Activated T-helper 9 cell treated with anti-CD3 and anti-CD28 coated beads, Interleukin-2, amount 50 U/mL, for 16 hours (primary cell): ENCODE measurements at places on chromosomes 12 and 14.
A peak's percentile ranks its signal among the peaks of the same experiment; 100 is the strongest.

DNA sequence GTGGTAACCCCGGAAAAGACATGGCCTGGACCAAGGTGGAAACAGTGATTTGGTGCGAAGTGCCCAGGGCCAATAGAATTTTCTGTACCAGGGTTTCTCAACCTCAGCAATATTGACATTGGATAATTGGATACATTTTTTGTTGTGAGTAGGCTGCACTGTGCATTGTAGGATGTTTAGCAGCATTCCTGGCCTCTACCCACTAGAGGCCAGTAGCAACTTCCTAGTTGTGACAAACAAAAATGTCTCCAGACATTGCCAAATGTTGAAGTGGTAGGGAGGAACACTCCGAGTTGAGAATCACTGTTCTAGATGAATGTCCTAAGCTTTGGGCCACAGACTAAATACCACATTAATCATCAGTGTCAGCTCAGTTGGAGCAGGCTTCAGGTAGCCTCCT is 6.2 kb upstream of the CGRRF1 start:
- no peak for DNase-seq

DNA sequence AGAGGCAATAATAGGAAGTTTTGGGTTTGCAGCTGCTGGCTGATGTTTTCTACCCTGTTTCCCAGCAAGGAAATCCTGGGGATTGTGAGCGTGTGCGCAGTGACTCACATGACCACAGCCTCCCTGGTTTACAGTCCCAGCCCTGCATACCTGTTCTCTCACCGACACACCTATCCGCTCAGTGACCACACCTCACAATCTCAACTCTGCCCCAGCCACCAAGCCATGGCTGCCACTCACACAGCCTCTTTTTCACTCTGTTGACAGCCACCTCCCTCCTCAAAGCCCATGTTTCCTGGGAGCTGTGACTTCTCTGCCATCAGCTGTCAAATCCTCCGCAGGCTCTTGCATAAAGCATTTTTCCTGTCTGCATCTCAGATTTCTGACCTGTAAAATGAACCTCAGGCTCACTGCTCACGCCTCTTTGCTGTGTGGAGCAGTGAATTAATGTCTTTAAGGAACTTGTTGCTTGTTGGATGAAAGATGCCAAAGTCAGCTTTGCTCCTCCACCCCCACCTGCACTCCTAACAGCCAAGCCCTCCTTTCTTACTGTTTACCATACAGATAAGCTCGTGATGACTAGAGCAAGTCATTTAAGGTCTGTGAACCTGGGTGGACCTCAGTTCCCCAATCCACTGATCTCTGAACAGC is 43.5 kb downstream of the B4GALNT3 start:
- DNase-seq = no peak

GRCh38 chr14:90161129-90161528 is 95.2 kb upstream of the PSMC1 start:
- DNase-seq = no peak

DNA sequence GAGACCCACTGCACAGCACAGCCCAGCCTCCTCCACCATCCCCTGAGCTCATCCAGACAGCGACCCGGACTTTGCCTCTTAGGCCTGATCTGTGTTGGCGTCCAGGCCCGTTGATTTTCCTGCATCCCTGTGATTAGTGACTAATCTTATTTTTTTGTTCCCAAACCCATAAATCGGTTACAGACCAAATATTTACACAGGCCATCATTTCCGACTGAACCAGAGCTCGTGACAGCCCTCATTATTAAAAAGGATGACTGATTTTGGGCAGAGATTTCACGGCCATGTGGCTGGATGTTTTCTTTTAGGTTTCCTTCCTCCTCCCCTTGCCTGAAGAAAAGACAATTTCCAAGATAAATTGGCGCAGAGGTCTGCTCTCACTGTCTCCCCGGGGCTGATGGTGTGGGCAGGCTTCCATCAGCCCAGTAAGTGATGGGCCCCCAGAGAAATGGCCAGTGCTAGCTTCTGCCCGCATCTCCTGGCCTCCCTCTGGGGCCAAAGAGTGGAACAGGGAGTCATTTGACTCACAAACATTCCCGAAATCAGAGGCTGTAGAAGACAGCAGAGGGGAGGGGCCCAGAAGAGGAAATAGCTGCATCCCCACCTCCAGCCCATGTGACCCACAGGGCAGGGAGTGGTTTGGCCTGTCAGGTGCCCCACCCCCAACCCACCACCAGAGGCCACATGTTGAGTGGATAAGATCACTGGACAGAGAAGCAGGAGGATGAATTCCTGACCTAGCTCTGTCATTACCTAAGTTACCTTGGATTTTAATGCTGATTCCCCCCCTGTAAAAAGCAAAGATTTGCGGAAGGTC is 283.5 kb downstream of the KSR2 start:
- DNase-seq = no peak

DNA sequence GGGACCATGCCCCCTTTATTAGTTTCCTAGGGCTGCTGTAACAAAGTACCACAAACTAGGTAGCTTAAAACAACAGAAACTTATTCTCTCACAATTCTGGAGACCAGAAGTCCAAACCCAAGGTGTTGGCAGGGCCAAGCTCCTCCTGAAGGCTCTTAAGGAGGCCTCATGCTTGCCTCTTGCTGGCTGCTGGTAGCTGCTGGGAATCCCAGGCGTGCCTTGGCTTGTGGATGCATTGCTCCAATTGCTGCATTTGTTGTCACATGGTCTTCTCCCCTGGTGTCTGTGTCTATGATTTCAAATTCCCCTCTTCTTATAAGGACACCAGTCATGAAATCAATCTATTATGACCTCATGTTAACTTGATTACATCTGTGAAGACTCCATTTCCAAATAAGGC is 11.2 kb downstream of the SLC17A8 start:
- no peak for DNase-seq

GRCh38 chr14:78197051-78197450 is 26.9 kb downstream of the NRXN3 start:
- DNase-seq = no peak

- peak; percentile 61 for DNase-seq
These were observed 114.8 kb downstream of the PLXNC1 start for GRCh38 chr12:94263011-94263811.

GRCh38 chr14:89933002-89933401 is 21.5 kb downstream of the EFCAB11 start:
- no peak for DNase-seq

DNA sequence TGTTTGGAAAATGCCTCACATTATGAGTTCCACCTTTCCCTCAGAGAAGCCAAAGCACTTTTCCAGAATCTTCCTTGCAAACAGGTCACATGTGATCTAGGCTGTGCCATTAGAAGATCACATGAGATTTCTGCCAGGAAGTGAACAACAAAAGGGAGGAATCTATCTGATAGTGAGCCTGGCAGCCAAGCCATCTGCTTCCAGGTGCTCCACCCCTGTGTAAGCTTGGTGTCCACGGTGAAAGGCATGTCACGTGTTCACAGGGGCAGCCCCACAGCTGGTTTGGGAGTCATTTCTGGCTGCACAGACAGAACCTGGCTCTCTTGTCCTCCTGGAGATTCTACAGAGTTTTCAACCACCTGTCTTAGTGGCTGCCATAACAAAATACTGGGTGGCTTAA is 3.5 kb upstream of the KSR2 start:
- DNase-seq = no peak

- DNase-seq = no peak
These were observed 167.2 kb downstream of the KCNA5 start for GRCh38 chr12:5210923-5211290.

DNA sequence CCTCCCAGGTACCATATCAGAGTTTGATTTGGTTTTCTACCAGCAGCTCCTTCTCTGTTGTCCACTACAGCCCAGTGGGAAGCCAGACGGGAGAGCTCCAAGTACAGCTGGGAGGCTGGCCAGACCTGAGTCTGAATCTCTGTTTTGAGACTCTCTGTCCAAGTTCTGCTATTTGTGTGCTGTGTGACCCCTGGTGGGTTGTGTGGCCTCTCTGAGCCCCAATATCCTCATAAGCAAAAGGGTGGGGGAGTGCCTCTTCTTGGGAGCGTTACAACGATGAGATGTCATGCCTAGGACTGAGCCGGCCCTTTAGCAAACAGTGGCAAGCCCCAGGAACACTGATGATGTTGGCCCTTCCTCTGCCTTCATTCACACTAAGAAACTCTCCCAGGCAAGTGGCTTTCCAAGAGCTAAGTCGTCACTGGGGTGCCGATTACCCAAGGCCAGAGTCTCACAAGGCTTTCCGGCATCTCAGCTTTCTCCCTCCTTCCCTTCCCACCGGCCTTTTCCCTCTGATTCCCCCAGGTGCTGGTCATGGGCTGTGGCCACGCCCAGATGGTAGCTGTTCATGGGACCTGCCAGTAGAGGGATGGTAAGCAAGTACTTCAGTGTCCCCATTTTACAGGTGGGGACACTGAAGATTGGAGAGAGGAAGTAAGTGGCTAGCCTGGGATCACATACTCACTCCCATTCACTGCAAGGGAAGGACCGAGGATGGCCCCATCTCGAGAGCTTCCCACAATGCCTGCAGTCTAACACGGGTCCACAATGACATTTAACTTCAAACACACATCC is 47.7 kb downstream of the BCL11B start:
- DNase-seq = no peak

DNA sequence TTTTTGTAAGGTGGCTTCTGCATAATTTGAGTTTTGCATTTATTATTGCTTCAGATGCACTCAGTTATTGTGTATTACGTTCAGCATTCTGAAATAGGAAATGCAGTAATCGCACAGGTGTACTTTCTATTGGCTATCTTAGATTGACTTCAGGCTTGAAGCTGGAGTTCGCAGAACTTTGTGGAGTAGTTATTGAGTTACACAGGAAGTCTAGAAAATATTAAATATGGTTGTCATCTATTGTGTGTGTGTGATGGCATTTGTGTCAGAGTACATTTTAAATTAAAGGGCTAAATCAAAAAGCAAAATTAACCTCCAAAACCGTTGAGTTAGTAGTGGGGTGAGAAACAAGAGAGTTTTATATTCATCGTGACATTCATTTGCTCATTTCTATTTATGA is 2.7 kb downstream of the ARID2 start:
- no peak for DNase-seq

DNA sequence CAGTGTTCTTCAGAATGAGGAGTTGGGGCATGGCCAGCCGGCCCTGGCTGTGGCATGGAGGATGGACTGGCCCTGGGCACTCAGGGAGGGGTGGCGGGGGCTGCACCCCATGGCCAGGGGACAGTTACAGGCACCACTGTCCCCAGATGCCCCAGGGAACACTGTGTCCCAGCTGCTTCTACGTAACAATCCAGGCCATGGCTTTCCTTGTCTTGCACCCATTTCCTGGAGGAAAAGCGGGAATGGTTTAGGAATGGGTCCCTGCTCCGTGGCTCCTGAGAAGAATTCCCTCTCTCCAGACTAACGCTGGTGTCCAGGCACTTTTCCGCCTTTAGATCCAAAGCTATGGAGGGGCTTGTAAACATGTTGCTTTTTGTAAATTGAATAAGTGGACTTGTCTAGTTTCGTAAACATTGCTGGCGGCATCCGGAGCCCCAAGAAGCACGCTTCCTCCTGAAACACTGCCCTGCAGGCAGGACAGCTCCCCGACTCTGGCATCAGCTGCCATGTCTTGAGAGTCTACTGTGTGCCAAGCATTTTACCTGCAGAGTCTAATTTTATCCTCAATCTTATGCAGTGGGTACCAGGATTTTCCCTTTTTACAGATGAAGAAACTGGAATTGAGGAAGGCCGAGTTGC is 238.3 kb downstream of the SLC41A2 start:
- no peak for DNase-seq

DNA sequence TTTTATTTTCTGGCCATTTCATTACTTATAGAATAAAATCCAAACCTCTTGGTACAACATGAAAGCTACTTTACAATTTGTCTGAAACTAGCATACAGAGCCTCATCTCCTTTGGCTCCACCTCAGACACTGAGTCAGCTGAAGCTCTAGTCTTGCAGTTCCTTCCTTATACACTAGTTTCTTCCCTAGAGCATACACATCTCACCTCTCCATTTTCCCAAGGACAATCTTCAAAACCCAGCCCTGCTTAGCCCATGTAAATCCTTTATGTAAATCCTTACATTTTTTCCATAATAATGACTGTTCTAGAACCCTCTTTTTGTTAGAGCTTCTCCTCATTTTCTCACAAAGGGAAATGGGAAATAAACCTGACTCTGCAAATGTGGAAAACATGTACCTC is 463.4 kb downstream of the SLC16A7 start:
- no peak for DNase-seq

DNA sequence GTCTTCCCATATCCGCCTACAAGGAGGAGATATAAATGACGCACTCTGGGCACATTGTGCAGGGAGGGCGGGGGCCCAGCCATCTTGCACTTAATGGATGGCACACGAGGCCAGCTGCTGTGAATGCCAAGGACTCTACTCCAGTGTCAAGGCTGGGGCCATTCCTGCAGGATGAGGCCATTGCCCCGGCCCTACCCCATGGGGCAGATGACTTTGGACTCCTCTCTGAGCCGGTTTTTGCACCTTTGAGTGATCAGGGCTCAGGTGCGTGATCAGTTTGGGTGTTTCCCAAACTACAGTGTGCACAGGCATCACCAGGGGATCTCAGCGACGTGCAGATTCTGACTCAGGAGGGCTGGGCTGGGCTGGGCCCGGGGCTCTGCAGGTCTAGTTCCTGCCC is 16.1 kb downstream of the MMAB start:
- DNase-seq = no peak

GRCh38 chr12:85065837-85066482 is 29.8 kb downstream of the LRRIQ1 start:
- no peak for DNase-seq

DNA sequence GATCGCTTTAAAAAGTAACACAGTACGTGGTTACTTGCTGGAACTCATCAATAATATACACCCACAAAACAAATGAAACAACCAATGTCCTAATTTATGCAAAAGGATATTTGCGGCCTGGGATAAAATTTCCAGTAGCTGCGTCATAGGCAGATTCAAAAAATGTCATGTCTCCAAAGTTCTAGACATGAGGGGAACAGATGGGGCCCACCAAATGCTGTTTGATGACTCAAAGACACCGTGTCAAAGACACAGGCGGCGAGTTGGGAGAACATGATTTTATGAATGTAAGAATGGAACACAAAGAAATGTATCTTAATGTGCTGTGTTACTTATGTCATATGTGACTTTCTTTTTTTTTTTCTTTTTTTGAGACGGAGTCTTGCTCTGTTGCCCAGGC is 34.3 kb upstream of the NCOR2 start:
- no peak for DNase-seq

DNA sequence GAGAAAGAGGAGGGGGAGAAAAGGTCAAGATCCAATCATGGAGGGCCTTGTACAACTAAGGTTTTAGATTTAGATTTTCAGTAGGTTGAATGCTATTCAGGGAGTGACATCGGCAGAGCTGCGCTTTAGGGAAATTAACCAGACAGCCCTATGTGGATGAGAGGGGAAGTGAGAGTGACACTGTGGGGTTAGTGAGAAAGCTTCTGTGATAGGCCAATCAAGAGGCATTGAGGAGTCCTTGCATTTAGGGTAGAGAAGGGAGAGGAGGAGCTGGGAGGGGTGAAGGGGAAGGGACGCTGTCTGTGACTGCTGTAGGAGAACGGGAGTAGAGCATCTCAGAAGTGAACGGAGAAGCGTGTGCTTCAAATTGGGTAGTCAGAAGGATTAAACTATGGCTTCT is 3.4 kb downstream of the HSD17B6 start:
- no peak for DNase-seq

GRCh38 chr12:1640328-1641234 is 11.6 kb downstream of the WNT5B start:
- no peak for DNase-seq

- DNase-seq = no peak
These were observed 241.7 kb upstream of the AMIGO2 start for GRCh38 chr12:47321436-47321835.
